ENCODE measurements at places on chromosomes 3 and 15.
A peak's percentile ranks its signal among the peaks of the same experiment; 100 is the strongest.

- no peak for DNase-seq
These were observed 627.3 kb downstream of the PLOD2 start for GRCh38 chr3:145533696-145534095.

GRCh38 chr3:64488939-64489338 lies 198.9 kb downstream of the ADAMTS9 start:
- DNase-seq: no peak

GRCh38 chr3:162112719-162113118 lies 616.1 kb downstream of the OTOL1 start:
- no peak for DNase-seq

GRCh38 chr3:39096775-39097174 lies 10.7 kb downstream of the GORASP1 start:
- peak; percentile 62 for DNase-seq

- peak; percentile 85 for DNase-seq
These were observed 976 bp upstream of the NUP210 start for GRCh38 chr3:13420831-13421765.

DNA sequence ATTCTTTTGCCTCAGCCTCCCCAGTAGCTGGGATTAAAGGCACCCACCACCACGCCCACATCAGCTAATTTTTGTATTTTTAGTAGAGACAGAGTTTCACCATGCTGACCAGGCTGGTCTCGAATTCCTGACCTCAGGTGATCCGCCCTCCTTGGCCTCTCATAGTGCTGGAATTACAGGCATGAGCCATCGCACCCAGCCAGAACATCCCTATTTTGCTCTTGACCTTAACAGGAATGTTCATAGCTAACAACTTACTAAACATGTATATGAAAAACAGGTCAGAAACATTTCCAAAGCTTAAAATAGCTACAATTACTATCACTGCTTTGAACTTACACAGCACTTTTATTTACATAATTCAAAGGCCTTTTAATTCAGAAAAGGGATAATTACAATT lies 33.7 kb downstream of the UQCC5 start:
- peak; percentile 49 for DNase-seq

DNA sequence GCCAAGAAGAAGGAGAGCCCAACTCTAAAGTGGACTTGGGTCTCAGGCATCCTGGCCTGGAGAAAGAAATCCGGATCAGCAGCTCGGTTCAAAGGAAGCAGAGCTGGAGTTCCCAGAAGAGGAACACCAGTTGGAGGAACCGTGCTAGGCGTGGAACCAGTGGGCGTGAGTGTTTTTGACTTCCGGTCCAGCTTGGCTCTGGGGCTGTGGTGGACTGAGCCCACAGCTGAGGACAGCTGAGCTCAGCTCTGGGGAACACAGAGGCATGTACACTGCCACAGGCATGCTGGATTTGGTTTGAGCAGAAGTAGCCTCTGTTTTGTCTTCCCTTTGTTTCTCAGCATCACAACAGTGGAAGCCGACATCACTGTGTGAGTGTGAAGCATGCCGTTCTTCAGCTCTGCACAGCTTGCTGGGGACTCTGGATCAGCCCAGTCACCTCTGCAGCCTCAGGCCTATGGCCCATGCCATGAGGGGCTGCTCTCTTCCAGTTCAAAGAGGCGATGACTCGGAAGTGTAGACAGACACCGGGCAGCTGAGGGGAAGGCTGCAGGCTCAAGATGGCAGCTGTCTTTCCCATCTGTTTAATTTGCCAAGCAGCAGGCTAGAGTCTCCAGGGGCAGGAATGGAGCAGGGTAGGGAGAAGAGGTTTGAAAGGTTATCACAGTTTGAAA lies 185.8 kb upstream of the UBE3A start:
- DNase-seq: no peak

- peak; percentile 40 for DNase-seq
These were observed 2.6 kb downstream of the ATP8B4 start for GRCh38 chr15:50116477-50116876.

DNA sequence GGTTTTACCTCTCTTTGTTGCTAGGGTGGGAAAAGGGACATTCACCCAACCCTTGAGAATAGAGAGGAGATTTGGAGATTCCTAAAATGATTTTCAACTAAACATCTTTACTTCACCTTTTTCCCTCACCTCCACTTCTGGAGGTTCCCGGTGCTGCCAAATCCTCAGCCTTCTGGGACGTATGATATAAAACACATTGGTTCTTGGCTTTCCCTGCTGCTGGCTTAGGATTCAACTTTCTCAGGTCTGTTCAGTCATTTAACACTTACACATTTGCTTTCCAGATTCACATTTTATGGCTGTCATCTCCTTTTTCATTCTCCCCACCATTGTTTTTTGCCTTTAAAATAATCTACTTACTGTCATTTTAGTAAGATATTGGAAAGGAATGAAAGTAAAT lies 106.6 kb downstream of the PIK3R4 start:
- no peak for DNase-seq

DNA sequence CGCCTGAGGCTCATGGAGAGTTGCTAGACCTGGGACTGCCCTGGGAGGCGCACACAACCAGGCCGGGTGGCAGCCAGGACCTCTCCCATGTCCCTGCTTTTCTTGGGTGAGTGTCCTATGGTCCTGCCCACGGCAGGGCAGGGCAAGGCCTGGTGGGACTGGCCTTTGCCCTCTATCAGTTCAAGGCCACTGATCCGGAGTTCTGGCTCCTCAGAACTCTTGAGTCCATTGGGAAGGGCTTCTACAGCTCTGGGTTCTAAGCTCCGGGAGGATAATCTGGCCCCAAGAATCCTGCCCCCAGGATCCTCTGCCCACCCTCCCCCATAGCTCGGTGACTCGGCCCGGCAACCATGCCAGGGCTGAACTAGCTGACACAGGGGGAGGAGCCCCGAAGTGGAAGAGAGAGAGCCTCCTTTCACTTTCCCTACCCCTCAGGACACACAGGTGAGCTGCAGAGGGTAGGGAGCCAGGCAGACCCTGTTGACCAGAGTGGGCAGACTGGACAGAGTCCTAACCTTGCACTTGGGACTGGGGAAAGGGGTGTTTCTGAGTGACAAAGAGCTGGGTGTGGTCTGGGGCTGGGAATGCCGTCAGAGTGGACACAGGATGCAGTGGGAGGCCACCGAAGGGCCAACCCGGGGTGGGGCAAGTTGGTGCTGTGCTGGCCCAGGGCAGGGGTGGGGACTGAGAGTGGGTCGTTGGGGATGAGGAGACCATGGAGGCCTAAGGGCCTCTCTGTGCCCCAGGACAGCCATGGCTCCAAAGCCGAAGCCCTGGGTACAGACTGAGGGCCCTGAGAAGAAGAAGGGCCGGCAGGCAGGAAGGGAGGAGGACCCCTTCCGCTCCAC lies 664 bp downstream of the PARP3 start:
- peak; percentile 87 for DNase-seq

DNA sequence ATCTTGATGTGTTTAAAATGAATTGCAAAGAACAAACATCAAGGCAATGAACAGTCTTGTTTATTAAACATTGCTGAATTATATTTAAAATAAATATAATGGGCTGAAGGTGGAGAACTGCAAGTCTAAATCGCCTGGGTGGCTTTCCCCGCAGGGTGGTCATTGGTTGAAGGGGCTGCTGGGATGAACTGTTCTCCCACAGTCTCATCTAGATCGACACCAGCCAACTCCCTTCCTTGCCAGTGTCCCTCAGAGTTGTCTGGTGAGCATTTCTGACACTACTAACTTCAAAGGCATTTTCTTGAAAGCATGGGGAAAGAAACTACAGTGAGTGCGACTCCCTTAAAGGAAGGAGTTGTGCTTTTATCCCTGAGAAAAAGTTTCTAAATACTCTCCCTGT lies 196.5 kb upstream of the LRTM1 start:
- DNase-seq: no peak

DNA sequence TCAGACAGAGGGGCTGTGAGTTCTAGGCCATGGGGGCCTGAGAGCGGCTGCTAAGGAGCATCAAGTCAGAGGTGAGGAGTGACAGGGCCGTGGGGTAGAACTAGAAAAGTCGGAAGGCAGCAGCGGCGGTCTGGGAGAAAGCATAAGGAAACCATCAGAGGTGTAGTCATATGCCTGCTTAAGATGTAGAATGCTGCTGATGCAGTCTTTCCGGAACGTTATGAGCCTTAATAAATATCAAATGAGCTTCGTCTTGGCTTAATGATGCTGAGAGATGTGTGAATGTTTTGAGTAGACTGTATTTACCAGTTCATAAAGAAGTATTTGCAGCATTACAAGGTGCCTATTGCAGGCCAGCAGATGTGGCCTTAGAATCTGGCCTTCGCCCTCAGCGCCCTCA lies 15.2 kb downstream of the ATG7 start:
- DNase-seq: no peak

DNA sequence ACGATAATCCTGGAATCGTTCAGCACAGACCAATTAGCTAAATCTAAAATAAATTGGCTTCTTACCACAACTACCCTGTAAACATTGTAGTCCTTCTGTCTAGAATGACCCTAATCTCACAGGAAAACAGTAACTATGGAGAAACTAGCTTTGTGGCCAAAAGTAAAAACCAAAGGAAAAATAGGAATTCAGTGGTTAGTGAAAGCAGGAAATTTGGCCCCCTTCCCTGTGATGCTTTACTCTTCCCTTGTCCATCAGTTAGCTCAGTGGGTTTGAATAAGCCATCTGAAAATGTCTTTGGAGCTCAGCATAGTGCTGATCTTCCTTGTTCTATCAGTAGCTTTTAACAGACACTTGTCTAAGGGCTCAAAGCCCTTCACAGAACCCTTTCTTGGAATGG lies 1.6 kb downstream of the NMD3 start:
- peak; percentile 6 for DNase-seq

GRCh38 chr15:88187195-88187594 lies 69.3 kb downstream of the NTRK3 start:
- peak; percentile 51 for DNase-seq

- peak; percentile 11 for DNase-seq
These were observed 187.5 kb upstream of the THRB start for GRCh38 chr3:24682141-24682547.

- no peak for DNase-seq
These were observed 152.0 kb upstream of the PEX5L start for GRCh38 chr3:180188512-180189309.

- DNase-seq: no peak
These were observed 154.4 kb downstream of the KCNAB1 start for GRCh38 chr3:156274791-156275190.
